ENCODE measurements at places on chromosomes 4 and X. TPM values are rescaled to one million over a fixed set of nuclear protein-coding genes. Genes with fewer than 3 reads are reported as not detected.
A peak's percentile ranks its signal among the peaks of the same experiment; 100 is the strongest.

Gene ZXDA
- 7.6 TPM for total RNA-seq

Gene TGIF2LX
- total RNA-seq = not detected

Gene NAA11
- total RNA-seq = not detected

DNA sequence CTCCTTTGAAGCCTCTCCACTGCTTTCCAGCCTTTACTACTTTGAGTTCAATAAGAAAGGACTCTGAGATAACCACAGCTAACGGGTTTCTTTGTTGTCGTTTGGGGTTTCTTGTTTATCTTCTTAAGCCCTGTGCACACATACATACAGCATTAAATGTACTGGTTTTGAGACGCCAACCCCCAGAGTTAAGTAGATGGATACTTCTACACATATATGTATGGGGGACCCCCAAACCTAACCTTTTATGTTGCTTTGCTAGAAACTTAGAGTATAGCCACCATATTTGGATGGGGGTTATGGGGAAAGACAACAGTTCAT is 697 bp downstream of the CEP135 start:
- peaks cover 17% of the 10 kb centered on the region for H3K4me1 ChIP-seq
- H3K36me3 ChIP-seq = no peaks in the 10 kb centered on the region
- H3K4me3 ChIP-seq = peak overlapping the region; percentile 77
- H3K27me3 ChIP-seq = peaks cover 3% of the 10 kb centered on the region
- no peak for DNase-seq

Gene TBX22
- not detected for total RNA-seq

Gene MID1
- total RNA-seq = 4.9 TPM

GRCh38 chr4:17650406-17650805 is 36.0 kb downstream of the MED28 start:
- H3K36me3 ChIP-seq = no peaks in the 10 kb centered on the region
- H3K27me3 ChIP-seq = no peaks in the 10 kb centered on the region
- H3K4me3 ChIP-seq = no peak overlapping the region

Gene YY2
- total RNA-seq = 4.9 TPM

GRCh38 chrX:134025986-134026545 is 40.7 kb upstream of the GPC3 start:
- H3K4me1 ChIP-seq = peaks cover 4% of the 10 kb centered on the region
- no peak for DNase-seq
- no peaks in the 10 kb centered on the region for H3K36me3 ChIP-seq
- no peak overlapping the region for H3K4me3 ChIP-seq
- no peak overlapping the region for H3K27ac ChIP-seq

GRCh38 chr4:110003401-110004187 is 90.9 kb downstream of the EGF start:
- no peak overlapping the region for H3K4me3 ChIP-seq
- DNase-seq = no peak
- H3K27me3 ChIP-seq = no peaks in the 10 kb centered on the region

Gene TMEM144
- 10.5 TPM for total RNA-seq

Gene PABPC5
- total RNA-seq = 0.26 TPM

- peak overlapping the region; percentile 99 for H3K27ac ChIP-seq
- H3K4me1 ChIP-seq = peaks cover 82% of the 10 kb centered on the region
- H3K36me3 ChIP-seq = no peaks in the 10 kb centered on the region
- H3K4me3 ChIP-seq = no peak overlapping the region
- no peaks in the 10 kb centered on the region for H3K27me3 ChIP-seq
Measured at GRCh38 chr4:86939729-86940575, 5.1 kb downstream of the AFF1 start.

DNA sequence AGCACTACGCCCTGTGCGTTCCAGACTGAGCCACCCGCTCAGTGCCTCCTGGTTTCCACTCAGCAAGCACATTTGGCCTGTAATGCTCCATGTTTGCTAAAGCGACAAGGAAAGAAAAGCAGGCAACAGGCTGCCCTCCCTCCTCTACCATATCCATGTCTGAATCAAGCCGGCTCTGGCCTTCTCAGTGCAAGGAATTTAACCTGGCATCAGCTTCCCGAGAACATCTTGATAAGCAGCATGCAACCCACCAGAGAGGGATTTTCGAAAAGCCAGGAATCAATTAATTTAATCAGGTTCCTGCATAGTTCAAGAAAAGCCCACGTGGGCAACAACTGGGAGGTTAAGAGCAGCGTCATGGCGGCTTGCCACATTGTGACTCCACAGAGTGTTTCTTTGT is 228.2 kb downstream of the HS6ST2 start:
- no peak overlapping the region for H3K27ac ChIP-seq
- H3K4me1 ChIP-seq = no peaks in the 10 kb centered on the region
- no peak overlapping the region for H3K4me3 ChIP-seq
- H3K36me3 ChIP-seq = no peaks in the 10 kb centered on the region

Gene TMEM165
- total RNA-seq = 308 TPM

Gene ASB12
- not detected for total RNA-seq

DNA sequence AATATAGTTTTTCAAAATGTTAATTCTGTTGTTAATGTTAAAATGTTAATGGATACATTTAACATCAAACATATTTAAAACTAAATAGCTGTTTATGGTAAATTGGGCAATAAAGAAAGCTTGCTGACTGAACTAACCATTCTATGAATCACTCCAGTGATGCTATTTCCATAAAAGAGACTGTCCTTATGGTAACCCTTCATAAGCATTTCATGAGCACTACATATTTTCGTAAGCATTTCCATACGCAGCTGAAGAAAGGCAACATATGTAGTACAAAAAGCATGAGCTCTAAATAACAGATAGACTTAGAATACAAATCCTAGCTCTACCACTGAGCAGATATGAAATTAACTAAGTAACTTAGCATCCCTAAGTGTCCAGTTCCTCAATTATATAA is 188.9 kb downstream of the COL25A1 start:
- no peak for DNase-seq
- H3K27ac ChIP-seq = no peak overlapping the region
- no peaks in the 10 kb centered on the region for H3K4me1 ChIP-seq
- no peaks in the 10 kb centered on the region for H3K27me3 ChIP-seq

GRCh38 chrX:38868941-38869401 is 67.7 kb downstream of the MID1IP1 start:
- DNase-seq = no peak
- no peak overlapping the region for H3K4me3 ChIP-seq
- peaks cover 21% of the 10 kb centered on the region for H3K4me1 ChIP-seq
- H3K27ac ChIP-seq = no peak overlapping the region
- H3K27me3 ChIP-seq = no peaks in the 10 kb centered on the region

- H3K27ac ChIP-seq = peak overlapping the region; percentile 61
- no peaks in the 10 kb centered on the region for H3K27me3 ChIP-seq
- no peak overlapping the region for H3K4me3 ChIP-seq
- no peak for DNase-seq
- no peaks in the 10 kb centered on the region for H3K36me3 ChIP-seq
Measured at GRCh38 chrX:1486177-1486576, 33.5 kb upstream of the ASMTL start.

DNA sequence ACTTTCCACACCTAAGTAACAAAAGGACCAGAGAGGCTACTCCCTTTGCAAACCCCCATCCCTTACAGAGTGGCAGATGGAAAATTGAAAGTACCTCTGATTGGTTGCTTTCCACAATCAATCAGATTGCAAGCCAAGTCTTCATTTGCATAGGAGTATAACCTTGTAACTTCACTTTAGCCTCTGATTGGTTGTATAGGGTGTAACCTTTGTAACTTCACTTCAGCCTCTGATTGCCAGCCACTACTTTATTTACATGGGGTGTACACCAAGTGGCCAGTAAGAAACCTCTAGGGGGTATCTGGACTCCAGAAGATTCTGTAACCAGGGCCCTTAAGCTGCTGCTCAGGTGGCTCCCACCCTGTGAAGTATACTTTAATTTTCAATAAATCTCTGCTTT is 48.6 kb downstream of the GPC4 start:
- H3K27me3 ChIP-seq = no peaks in the 10 kb centered on the region
- DNase-seq = no peak
- H3K4me1 ChIP-seq = peaks cover 15% of the 10 kb centered on the region
- no peak overlapping the region for H3K27ac ChIP-seq
- no peaks in the 10 kb centered on the region for H3K36me3 ChIP-seq
- H3K4me3 ChIP-seq = no peak overlapping the region

- no peak overlapping the region for H3K27ac ChIP-seq
- DNase-seq = no peak
- no peaks in the 10 kb centered on the region for H3K36me3 ChIP-seq
- H3K4me3 ChIP-seq = no peak overlapping the region
Measured at GRCh38 chr4:176422001-176422400, 102.2 kb downstream of the SPCS3 start.

DNA sequence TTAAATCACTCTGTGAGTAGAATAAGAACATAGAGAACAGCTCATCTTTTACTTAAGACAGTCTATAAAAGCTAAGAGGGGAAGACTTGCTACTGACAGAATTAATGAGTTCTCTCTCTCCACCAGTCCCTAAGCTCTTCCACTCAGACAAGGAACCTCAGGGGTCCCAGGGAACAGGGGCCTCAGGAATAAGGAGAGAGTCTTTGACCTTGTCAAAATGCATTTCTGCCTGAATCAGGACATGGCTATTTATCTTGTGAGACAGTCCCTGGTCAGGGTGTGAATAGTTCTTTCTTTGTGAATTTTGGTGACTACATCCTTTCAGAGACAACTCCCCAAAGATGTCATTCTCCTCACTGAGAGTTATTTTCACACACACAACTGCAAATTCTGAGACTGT is 218.7 kb upstream of the HS3ST1 start:
- no peak for DNase-seq
- no peaks in the 10 kb centered on the region for H3K4me1 ChIP-seq
- H3K27ac ChIP-seq = no peak overlapping the region

- no peak overlapping the region for H3K27ac ChIP-seq
- H3K4me1 ChIP-seq = no peaks in the 10 kb centered on the region
- no peaks in the 10 kb centered on the region for H3K27me3 ChIP-seq
- H3K36me3 ChIP-seq = no peaks in the 10 kb centered on the region
- no peak for DNase-seq
Measured at GRCh38 chrX:150465326-150465725, 102.2 kb downstream of the MAMLD1 start.

- H3K4me3 ChIP-seq = no peak overlapping the region
- H3K27me3 ChIP-seq = no peaks in the 10 kb centered on the region
- no peak overlapping the region for H3K27ac ChIP-seq
- DNase-seq = no peak
Measured at GRCh38 chrX:71103110-71103983, 3.2 kb downstream of the CXorf65 start.

GRCh38 chr4:40190465-40190864 is 6.4 kb upstream of the RHOH start:
- no peak overlapping the region for H3K4me3 ChIP-seq
- H3K27ac ChIP-seq = no peak overlapping the region
- no peak for DNase-seq
- no peaks in the 10 kb centered on the region for H3K27me3 ChIP-seq

- DNase-seq = no peak
- no peaks in the 10 kb centered on the region for H3K36me3 ChIP-seq
Measured at GRCh38 chr4:147772056-147772455, 40.2 kb downstream of the ARHGAP10 start.

Gene PCSK1N
- total RNA-seq = 110 TPM

- DNase-seq = no peak
- no peak overlapping the region for H3K4me3 ChIP-seq
- H3K4me1 ChIP-seq = no peaks in the 10 kb centered on the region
- H3K36me3 ChIP-seq = no peaks in the 10 kb centered on the region
Measured at GRCh38 chrX:71510161-71510560, 22.7 kb upstream of the OGT start.

DNA sequence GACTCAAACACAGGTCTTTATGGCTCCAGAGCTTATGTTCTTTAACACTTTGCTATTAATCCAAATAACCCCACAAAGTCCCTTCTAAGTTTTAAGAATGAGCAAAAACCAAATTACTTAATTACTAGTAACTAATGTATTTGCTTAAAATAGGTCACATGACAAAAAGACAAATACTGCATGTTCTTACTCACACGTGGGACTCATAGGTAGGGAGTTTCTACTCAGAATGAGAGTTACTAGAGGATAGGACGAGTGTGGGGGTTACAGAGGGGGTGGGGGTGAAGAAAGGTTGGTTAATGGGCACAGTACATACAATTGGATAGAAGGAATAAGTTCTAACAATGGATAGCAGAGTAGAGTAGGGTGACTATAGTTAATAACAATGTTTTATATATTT is 5.8 kb downstream of the RPS6KA3 start:
- no peak overlapping the region for H3K4me3 ChIP-seq
- peaks cover 17% of the 10 kb centered on the region for H3K4me1 ChIP-seq
- DNase-seq = no peak
- no peak overlapping the region for H3K27ac ChIP-seq

Gene WDR17
- total RNA-seq = 3.9 TPM

DNA sequence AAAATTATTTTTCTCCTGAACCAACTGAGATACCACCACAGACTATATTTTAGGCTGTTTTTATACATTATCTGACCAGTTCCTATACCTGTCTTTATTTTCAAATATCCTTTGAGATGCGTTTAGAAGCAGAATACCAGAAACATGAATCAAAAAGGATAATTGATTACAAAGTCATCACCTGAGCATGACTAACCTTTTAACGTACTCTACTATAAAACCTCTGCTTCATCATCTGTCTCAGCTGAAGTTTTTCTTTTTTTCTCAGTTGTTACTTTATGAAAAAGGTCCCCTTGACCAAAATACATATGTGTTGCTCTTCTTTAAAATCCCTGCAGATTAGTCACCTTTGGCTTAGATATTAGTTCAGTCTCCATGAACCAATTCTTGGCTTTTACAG is 109.8 kb downstream of the AMMECR1 start:
- H3K27me3 ChIP-seq = no peaks in the 10 kb centered on the region
- H3K27ac ChIP-seq = no peak overlapping the region
- H3K4me1 ChIP-seq = no peaks in the 10 kb centered on the region
- no peak for DNase-seq
- H3K4me3 ChIP-seq = no peak overlapping the region

GRCh38 chr4:126957987-126958386 is 674.8 kb upstream of the INTU start:
- H3K4me3 ChIP-seq = no peak overlapping the region
- no peak for DNase-seq
- no peaks in the 10 kb centered on the region for H3K36me3 ChIP-seq
- H3K4me1 ChIP-seq = no peaks in the 10 kb centered on the region

Gene CT47A1
- total RNA-seq = not detected

Gene PDLIM3
- 22.1 TPM for total RNA-seq

Gene SOWAHD
- not detected for total RNA-seq
